ENCODE measurements at places on chromosomes 3 and 15.

GRCh38 chr3:111911446-111911845 is 52.4 kb downstream of the PHLDB2 start:
- DNase-seq: no peak

DNA sequence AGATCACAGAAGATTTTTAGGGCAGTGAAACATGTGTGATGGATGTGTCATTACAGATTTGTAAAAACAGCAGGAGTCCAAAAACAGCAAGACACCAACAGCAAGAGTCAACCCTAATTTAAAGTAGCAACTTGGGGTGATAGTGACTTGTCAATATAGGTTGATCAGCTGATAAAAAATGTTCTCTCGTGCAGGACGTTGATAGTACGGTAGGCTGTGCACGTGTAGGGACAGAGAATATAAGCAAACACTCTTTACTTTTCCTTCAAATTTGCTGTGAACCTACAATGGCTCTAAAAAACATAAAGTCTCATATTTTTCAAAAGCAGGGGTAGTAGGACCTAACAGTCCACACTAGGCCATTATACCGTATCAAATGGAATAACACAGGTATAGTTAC is 120.8 kb downstream of the STAG1 start:
- no peak for DNase-seq

DNA sequence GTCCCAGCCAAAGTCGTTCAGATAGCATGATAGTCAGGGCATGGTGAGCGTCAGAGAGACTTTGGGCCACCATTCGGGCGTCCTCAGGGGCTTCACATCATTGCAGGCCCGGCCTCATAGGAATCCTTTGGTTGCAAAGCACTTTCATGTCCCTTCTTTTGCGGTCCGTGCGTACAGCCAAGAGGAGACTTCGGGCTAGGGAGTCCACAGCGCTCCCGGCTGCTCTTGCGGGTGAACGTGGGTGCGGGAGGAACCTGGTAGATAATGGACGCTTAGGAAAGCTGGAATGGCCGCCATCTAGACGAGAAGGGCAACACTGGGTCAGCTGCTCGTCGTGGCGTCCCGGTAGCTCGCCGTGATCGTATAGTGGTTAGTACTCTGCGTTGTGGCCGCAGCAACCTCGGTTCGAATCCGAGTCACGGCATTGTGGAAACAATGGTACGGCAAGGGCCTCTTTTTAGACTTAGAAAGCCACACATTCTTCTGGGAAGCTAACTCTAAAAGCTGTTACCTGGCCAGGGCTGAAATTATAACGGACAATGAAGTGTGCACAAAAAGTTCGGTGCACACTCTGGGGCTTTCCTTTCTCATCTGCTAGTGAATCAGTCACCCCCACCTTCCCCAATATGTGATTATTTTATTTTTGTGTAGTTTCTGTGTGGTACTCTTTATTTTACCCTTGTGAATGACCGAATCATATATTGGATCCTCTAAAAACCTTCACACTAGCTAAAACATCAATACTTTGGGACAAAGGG is 13.2 kb upstream of the SHF start:
- peak; percentile 70 for DNase-seq

DNA sequence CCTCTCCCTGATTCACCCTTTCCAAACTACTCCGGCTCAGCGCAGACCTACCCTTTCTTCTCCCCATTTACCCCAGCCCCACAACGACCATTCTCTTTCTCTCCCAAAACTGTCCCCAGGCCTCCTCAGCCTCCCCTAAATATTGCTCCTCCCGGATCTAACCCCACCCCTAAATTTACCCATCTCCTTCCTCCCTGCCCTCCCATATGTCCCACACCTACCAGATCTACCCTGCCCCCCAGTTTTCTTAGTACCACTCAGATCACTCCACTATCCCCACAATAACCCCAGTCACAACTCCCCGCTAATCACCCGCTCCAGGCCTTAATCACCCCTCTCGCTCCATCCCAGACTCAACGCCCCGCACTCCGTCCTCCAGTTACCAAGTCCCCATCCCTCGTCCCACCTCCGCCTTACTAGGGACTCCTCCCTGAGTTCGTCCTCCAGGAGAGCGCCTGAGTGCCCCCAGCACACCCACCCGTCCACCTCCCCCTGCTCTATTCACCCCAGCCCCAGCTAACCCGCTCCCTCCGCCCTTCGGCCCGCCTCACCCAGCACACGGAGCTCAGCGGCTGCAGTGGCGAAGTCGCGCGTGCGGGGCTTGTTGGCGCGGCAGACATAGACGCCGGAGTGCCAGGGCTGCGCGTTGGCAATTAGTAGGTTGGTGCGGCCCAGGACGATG is 18.6 kb upstream of the IGDCC3 start:
- no peak for DNase-seq

DNA sequence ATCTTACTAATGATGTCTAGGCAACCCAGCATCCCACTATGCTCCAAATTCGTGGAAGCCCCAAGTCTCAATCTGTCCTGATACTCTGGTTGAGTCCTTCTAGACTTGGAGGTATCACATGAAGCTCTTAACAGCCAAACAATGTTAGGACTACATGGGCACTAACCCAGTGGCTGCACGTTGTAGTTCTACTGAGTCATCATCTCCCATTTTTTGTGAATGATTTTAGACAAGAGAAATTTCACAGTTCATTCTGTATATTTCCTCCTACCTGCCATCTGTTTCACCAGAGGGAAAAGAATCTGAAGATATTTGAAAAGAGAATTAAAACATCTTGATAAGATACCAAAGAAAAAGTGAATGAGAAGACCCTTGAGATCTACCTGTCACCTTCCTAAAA is 9.8 kb upstream of the WWTR1 start:
- no peak for DNase-seq

All from effector memory CD8-positive, alpha-beta T cell (primary cell).